Activated naive CD8-positive, alpha-beta T cell treated with anti-CD3 and anti-CD28 coated beads, Interleukin-2, amount 50 U/mL, for 24 hours (primary cell): ENCODE measurements at places on chromosomes 6 and 20.

DNA sequence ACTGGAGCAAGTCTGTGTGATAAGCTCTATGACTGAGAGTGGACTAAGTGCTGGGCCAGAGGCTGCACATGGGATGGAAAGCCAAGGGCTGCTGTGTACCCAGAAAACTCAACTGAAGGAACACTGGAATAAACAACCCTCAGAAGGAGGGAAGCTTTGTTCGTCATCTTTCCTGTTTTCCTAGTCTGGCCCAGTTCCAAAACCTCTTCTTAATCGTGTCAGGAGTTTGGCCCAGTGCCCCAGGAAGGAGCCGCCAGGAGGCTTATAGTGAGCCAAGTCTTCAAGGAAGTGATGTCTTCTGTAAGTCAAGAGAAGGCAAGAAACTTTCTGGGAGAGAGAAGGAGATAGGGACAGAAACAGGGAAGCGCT is 23.3 kb upstream of the TOP1 start:
- no peak for DNase-seq

DNA sequence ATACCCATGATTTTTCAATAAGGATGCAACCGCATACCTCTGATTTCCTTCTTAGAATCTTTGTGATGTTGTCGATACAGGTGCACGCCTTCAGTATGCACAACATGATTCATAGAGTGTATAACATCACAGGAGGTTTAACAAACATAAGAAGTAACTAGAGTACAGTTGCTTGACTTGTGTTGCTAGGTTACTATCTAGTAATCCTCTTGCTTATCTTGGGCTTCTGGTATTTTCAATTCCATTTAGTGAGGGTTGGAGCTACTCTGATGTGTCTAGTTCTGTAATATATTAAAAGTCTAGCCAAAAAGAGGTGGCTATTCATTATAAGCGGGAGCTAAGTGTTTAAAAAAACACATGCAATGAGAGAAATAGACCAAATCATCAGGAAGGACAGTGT is 85.5 kb upstream of the TENT5A start:
- DNase-seq = no peak

GRCh38 chr20:4708856-4709255 is 12.9 kb upstream of the PRND start:
- DNase-seq = no peak

GRCh38 chr6:120874422-120874821 is 459.9 kb downstream of the TBC1D32 start:
- no peak for DNase-seq

DNA sequence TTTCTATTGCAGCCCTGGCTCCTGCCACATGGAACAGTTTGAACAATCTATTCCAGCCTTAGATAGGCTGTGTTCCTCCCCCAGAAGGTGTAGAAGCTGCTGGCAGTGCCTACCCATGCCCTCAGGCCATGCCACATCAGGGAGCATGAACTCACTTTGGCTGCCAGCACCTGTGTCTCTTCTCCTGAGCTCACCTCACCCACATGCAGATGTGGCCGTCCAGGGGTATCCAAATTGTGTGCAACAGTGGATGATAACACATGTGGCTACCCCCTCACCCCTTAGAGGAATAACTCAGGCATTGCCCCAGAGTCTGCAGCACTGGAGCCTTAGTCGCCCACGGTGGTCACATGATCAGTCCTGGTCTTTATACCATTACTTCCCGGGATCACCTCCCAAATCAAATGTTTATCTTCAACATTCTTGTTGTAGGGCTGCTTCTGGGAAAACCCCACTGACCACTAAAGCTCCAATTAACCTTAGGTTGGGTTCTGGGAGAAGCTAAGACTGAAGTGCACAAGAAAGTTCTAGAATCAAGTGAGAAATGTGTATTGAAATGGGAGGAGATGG is 110.4 kb downstream of the BANF2 start:
- DNase-seq = no peak

- DNase-seq = no peak
These were observed 36.1 kb downstream of the BICRAL start for GRCh38 chr6:42817907-42818306.

DNA sequence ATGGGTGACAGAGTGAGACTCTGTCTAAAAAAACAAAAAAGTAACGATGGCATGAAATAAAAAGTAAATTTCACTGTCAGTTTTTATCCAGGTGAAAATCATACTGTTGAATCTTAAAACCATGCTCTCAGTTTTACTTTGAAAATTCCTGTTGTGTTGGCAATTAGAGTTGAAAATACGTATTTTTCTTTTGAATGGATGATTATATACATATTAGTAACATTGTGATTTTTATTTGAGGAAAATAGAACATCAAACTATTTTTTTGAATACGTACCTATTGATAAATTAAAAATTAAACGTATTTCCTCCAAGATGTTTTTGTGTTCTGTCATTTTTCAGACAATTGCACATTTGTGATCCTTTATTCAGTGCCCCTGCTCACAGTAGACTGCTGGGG is 14.7 kb downstream of the CEP43 start:
- DNase-seq = no peak

- no peak for DNase-seq
These were observed 26.4 kb downstream of the ABHD12 start for GRCh38 chr20:25364180-25364788.

DNA sequence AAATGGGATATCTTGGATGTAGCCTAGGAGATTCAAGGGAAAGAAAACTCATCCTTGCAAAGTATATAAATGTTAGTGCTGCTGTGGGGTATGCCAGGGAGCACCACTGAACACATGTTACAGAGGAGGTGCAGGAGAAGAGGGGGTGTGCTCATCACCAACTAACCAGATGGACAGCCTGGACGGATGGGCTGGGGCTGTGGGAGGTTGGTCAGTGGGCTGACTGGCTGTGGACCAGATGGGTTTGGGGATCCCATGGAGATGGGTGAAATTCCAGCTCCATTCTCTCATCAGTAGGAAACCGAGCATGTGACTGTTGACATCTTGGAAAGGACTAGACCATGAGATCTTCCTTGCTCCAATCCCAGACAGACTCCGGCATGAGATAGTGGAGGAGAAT is 201.0 kb downstream of the LRFN2 start:
- no peak for DNase-seq

GRCh38 chr6:165745492-165745891 is 82.5 kb upstream of the PDE10A start:
- DNase-seq = no peak

DNA sequence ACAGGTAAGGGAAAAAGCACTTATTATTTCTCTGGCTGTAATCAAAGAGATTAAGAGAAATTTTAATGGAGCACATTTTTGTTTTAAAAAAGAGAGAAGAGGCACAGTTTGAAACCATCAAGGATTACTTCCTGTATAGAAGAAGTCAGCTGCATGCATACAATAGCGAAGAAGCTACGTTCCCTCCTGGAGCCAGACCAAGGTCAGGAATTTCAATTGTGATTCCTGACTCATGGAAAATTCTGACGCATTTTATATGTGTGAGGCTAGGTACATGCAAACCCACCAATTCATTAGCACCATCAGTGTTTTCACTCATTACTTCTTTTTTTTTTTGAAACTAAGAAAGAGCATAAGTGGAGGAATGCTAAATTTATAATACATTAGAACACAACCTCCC is 232.7 kb upstream of the SGK1 start:
- DNase-seq = no peak

DNA sequence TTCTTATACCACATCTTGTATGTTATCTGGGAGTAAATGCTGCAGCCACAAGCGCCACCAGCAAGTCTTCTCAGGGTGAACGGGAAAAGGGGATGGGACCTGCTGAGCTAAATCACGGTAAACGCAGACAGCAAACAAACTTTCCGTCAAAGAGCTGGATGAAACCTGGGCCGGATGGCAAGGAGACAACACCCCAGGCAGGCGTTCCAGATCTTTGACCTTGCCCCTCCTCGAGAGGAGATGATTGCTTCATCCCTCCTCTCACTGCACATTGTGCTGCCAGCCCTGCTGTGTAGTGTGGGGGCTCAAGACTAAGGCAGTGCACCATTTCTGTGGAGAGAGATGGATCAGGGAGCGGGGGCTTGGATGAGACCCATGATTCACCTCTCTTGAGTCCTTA is 9.8 kb downstream of the RAET1E start:
- DNase-seq = no peak

DNA sequence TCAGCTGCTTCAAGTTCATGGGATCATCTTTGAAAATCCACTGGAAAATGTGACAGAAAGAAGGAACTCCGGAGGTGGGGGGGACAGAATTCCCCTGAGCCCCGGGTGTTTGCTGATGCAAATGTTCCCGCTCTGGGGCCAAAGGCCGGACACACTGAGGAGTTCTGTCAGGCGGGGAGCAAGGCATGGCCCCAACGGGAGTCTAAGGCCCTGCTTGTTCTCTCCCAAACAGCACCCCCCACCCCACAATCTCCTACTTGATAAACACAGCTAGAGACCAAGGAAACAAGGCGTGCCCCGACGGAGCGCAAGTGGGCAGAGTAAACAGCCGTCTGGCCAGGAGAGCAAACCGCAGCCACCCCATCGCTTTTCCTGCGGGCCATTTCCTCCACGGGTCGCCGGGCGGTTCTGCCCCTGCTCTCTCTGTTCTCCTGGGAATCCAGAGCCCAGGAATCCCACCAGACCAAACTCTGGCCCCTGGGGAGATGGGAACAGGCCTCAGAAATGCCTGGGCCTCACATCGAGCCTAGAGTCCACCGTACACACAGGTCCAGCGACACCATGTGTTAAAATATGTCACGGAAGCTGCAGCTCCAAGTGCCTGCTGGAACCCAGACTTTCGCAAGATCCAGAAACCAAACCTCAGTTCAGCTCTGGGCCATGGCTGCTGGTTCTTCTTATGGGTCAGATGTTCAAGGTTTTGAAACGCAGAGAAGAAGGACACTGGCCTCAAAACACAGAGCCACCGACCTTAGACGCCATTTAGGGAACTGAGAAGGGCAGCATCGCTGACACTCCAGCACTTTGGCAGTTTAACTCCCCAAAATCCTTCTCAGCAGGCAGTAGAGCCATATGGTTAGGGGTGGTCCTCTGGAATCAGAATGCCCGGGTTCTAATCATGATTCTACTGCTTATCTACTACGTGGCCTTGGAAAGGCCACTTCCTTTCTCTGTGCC is 104.2 kb downstream of the PREX1 start:
- no peak for DNase-seq

DNA sequence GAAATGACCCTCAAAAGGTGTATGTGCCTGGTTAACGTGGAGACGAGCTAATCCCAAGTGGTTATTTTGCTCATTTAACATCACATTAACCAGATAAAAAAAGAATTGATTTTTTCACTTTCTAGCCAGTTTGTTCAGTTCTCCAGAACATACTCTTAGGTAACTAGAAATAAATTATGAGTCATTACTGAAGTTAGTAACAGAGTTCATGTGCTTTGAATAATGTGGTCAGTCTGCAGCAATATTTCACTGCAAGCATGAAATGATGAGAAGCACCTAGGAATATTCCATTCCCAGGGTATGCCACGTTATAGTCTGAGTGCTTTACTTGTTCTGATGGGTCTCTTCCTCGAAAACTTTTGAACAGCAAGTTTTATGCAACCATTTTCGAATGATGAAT is 138.3 kb upstream of the INSM1 start:
- no peak for DNase-seq

DNA sequence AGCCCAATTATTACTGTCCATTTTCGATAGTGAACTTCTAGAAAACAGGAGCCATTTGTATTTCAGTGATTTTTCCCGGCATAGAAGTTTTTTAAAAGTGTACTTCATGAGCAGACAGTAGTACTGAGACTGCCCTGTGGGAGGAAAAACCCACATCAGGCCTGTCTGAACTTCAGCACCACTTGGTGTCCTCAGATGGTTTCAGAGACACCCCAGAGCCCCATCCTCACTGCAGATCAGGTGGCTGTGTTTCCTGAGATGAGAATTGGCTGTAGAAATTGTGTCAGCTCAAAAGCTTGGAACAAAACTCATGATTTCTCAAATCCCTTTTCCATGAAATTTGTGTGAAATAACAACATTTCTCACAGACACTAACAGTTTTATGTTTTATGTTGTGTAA is 110.0 kb upstream of the RIN2 start:
- DNase-seq = no peak
